ENCODE measurements at places on chromosomes 11 and 22.

DNA sequence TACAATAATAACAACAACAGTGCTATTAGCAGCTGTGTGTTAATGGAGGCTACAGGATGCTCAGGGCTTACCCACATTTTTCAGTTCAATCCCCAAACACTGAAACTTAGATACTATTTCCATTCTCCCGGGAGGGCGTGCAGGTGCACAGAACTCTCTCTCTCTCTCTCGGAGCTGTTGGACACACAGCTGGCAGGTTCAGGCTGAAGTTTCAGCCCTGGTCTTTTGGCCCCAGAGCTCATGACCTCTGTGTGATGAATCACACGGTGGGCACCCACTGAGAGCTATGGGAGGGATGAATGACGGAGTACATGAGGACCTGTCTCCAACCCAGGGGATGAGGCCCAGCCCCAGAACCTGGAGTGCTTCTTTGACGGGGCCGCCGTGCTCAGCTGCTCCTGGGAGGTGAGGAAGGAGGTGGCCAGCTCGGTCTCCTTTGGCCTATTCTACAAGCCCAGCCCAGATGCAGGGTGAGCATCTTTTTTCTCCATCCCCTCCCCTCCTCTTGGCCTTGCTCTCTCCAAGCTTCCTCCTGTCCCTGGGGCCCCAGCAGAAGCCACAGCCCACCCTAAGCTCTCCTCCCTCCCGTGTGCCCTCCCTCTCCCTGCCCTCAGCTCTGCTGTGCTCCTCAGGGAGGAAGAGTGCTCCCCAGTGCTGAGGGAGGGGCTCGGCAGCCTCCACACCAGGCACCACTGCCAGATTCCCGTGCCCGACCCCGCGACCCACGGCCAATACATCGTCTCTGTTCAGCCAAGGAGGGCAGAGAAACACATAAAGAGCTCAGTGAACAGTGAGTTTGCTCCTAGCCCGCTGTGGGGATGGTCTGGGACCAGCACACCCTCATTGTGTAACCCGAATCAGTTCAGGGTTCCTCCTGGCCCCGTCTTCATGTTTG is 16.9 kb downstream of the CSF2RB start:
- DNase-seq: no peak

GRCh38 chr11:59666969-59667368 is 1.9 kb downstream of the PATL1 start:
- no peak for DNase-seq

DNA sequence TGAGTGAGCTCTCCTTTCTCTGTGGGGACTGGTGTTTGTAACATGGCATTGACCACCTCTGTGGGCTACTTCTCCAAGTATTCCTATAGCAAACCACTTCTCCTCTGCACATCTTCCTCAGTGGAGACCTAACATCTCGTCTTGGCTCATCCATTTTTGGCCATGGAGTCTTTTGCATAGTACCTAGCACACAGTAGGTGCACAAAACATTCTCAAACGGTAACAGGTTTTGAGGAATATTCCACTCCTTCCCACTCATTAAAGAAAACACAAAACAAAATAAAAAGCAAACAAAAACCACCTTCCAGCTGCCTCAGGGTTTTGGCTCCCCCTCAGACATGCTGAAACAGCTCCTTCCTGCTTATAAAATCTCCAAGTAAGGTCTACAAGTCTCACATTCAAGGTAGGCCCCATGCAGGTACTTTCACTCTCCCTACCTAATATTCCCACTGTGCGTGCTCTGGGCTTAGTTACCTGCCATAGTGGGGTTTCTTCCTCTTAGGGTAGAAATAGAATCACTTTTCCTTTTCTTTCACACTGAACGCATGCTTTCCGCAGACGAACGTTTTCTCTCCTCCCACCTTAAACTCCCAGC is 132.4 kb downstream of the RBFOX2 start:
- no peak for DNase-seq

GRCh38 chr22:37161443-37161842 is 11.7 kb upstream of the IL2RB start:
- no peak for DNase-seq

- DNase-seq: no peak
These were observed 537.4 kb downstream of the TMEM135 start for GRCh38 chr11:87575088-87575487.

DNA sequence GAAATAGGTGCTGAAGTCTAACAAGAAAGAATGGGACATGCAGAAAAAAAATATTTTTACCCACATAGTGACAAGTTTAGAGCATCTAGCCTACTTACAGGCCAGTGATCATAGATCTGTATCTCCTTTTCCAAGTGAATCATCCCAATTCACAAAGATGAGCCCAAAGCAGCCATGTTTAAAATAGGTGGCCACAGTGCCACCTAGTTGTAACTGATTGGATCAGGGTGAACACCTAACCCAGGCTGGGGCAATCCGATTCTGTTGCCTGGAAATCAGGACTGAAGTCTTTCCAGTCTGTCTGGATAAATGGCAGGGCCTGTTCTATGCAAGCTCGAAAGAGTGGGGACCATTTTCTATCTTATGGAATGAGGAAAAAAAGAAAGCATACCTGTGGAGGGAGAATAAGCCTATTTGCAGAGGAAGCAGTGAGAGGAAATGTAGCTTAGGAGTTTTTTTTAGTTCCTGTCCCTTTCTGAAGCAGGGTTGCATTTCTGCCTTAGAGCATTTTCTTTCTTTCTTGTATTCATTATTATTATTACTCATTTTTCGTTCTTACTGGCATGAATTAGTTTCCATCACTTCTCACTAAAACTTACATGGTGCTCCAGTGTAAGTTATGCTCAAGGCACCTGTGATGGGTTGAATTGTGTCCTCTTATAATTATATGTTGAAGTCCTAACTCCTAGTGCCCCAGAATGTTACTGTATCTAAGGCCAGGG is 113.2 kb upstream of the RAG2 start:
- DNase-seq: no peak

DNA sequence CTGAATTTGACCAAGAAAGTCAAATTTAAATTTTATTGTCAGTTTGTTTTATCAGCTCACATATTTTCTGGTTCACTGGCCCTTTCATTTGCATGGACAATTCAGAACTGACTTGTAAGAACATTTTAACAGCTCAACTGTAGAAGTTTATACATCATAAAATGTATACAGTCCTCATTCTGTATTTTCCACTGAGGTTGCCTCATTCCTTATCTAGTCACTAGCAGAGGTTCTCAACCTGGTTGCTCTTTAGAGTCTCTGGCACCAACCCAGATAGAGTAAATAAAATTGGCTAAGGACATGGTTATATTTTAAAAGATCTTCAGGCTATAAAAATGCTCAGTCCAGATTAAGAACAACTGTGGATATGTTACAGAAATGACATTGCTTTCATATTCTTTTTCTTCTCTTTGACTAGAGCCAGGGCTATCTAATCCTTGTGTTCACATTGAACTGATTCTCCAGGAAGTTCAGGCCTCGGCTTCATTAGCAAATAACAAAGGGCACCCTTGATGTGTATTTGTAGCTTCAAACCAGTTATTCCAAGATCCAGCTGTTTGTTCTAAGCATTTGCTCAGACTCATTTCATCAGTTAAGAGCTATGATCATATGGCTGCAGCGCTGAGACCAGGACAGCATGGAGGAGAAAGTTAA is 782.5 kb downstream of the ETS1 start:
- DNase-seq: no peak

- no peak for DNase-seq
These were observed 1.3 kb upstream of the SLC3A2 start for GRCh38 chr11:62879235-62879978.

DNA sequence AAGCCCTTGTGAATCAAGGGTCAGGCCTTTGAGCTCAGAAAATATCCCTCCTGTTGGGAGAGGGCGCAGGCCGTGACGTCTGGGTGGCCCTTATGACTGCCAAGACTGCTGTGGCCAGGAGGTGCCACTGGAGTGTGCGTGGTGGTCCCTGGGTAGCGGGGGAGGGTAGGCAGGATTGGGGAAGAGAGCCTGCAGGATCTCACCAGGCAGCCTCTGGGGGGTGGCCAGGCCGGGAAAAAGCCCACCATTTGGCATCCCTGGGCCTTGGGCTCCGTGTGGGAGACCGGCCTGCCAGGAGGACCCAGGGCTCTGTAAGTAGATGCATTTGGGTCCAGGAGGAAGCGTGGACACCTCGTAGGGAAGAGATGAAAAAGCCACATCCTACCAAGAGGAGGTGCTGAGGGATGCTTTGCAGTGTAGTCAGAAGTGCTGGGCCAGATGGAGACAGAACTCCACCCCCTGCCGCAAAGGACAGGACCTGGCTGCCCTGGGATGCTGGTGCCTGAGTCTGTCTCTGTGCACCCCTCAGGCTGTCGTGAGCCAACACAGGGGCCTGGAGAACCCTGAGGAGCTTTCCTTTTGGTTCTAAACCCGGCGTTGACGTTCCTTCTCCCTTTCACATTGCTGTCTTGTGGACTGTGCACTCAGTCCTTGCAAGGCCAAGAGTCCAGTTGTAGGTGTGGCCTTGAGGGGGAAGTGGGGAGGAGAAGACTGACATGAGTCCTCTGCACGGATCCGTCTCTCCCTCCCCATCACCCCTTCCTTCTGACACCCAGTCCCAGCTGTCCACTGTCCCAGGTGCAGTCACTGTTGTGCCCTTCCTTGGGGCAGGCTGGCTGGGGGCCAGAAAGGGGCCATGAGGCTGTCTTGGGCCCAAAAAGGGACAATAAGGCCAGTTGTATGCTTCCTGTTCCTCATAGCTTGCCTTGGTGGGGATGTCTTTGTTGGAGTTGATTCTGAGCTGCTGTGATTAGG is 12.7 kb upstream of the MIEF1 start:
- no peak for DNase-seq

DNA sequence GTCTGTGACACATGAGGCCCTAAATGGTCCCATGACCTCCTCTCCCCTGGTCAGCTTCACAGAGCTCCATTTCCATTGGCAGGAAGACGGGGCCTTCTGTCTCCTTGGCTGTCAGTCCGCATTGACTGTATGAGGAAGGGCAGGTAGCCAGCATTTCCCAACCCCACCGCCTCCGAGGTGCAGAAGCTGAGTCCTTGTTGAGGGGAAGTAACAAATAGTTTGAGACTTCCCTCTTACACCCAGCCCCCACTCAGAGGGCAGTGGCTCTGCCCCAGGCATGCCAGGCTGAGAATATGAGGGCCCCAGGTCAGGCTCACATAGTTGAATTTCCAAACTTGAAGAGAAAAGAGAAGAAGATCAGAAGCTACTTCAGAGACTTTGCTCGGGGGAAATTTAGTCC is 611.1 kb downstream of the BRD1 start:
- DNase-seq: no peak

DNA sequence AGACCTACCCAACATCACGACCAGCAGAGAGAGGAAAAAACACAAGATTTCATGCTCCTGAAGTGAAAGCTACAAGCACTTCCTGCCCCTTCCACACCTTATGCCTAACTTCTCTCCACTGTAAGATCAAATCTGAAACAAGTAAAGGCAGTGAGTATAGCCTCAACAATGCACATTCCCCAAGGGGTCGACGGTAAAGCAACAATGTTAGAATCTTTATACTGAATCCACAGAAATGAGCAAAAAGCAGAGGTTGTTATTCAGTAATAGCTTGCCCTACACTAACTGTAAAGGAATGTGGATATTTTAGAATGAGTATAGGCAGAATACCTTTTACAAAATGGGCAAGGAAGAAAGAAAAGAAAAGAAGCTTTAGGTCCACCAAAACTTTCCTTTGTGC is 15.6 kb downstream of the ARFGAP3 start:
- no peak for DNase-seq

- DNase-seq: no peak
These were observed 217.3 kb upstream of the MTNR1B start for GRCh38 chr11:92752122-92752521.

GRCh38 chr22:19352766-19353165 is 61.2 kb upstream of the CLTCL1 start:
- DNase-seq: no peak

- DNase-seq: no peak
These were observed 5.6 kb downstream of the UVRAG start for GRCh38 chr11:75820645-75821044.
